ENCODE measurements at places on chromosomes 2 and 18. TPM values are rescaled to one million over a fixed set of nuclear protein-coding genes. Genes with fewer than 3 reads are reported as not detected.
A peak's percentile ranks its signal among the peaks of the same experiment; 100 is the strongest.

DNA sequence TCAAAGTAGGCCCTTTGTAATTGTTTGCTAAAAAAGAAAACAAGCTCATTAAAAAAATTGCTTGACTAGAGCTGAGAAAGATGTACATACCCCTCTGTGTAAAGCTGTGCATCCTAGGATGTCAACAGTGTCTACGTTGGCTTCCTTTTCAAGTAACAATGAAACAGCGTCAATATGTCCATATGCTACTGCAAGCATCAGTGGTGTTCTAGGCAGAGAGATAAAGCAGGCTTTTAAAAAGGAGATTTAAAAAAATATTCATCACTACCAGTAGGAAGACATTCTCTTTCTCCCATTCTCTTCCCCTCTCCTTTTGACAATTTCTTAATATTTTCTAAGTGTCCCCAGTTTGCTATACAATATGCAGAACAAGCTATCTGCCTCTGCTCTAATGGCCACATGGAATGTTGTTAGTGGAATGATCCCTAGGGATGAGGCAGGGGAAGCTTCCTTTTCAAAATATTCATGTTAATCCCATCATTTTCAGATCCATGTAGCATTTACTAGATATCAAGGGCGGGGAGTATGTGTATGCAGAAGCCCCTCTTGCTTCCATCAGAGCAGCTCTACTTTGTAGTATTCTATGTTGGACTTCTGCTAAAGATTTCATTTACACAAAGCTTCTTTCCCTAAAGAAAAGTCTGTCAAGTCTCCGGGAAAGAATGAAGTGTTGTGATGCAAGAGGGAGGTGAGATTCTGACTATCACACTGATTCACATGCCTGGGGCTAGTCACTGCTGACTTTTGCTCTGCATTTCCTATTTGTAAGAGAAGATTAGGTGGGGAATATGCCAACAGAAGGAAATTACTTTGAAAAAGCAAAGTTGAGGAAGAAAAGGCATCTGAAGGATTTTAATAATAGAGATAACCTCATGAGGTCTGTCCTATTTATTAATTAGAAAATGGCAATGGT is 81.5 kb upstream of the PGAP1 start:
- DNase-seq: no peak

- DNase-seq: no peak
Observed at GRCh38 chr2:163155279-163155883, 316.8 kb upstream of the KCNH7 start.

Gene ZC3H15
- 36.8 TPM for total RNA-seq

DNA sequence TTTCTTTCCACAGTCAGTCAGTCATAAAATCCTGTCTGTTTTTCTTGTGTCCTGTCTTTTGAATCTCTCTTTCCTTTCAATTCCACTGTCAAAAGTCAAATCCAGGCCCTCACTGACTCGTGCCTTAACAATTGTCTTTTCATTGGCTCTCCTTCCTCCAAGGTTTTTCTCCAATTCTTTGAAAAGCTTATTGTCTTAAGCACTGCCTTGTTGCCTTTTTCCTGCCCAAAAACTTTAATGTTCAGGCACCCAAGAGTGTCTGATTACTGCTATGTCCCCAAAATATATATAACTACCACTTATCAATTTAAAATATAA is 13.9 kb upstream of the SULT1C4 start:
- no peak for DNase-seq

GRCh38 chr2:42105330-42106256 is 57.8 kb downstream of the PKDCC start:
- peak; percentile 87 for DNase-seq

Gene ZNF407
- 14.1 TPM for total RNA-seq

- DNase-seq: no peak
Observed at GRCh38 chr18:23560186-23560585, 26.1 kb downstream of the NPC1 start.

DNA sequence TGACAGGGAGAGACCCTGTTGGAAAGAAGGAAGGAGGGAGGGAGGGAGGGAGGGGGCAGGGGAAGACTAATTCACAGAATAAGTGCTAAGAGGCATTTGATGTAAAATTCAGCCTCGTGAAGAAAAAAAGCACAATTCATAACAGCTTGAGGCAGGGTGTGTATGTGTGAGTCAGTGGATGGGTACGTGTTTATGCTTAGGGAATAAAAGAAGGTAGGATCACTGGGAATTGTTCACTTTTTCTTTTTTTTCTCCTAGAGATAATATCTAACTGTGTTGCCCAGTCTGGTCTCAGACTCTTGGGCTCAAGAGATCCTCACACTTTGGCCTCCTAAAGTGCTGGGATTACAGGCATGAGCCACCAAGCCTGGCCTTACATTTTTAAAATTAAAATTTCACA is 39.2 kb downstream of the WDR33 start:
- DNase-seq: no peak

DNA sequence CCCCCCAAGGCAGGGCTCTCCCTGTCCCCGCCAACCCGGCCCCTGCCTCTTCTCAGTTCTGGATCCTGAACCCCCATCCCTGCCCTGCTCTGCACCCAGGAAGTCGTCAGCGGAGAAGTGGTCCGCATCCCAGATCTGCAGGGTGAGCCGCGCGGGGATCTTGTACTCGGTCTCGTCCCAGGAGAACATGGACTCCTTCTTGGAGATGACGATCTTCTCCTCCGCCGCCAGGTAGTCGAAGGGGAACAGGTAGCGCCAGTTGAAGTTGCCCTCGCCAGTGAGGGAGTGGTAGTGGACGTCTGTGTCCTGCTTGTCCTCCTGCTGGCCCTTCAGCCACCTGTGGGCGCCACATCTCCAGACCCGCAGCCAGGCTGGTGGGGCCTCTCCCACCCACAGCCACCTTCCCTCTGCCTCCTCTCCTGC is 16.3 kb downstream of the OTOF start:
- DNase-seq: no peak

GRCh38 chr18:68177807-68178702 is 536.9 kb downstream of the TMX3 start:
- DNase-seq: no peak

GRCh38 chr2:105385731-105386540 is 12.9 kb downstream of the FHL2 start:
- DNase-seq: peak; percentile 29

Gene L3MBTL4
- 0.70 TPM for total RNA-seq

GRCh38 chr18:79007440-79007839 is 27.8 kb downstream of the SALL3 start:
- no peak for DNase-seq

DNA sequence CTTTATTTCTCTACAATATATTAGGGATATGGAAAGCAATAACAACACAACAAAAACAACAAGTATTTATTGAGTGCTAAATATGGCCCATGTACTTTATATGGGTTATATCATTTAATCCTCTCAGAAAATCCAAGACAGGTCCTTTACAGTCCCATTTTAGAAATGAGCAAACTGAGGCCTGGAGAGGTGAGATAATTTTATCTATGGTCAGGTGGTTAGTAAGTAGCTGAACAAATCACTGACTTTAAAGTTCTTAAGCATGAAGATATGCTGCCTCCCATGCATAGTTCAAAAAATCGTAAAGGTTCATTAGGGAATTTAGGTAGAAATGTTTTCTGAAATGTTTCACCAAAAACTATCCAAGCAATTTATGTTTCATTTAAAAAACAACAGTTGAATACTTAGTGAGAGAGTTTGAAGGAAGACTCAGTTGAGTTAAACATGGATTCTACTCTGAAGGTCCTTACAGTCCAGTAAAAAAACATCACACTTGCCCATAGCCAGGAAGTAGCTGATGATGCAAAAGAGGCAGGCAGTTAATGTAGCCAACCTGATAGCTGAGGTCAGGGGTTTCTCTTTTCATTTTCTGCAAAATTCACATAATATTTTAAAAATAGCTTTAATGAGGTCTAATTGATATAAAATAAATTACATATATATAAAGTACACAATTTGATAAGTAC is 7.6 kb upstream of the NFE2L2 start:
- DNase-seq: no peak

DNA sequence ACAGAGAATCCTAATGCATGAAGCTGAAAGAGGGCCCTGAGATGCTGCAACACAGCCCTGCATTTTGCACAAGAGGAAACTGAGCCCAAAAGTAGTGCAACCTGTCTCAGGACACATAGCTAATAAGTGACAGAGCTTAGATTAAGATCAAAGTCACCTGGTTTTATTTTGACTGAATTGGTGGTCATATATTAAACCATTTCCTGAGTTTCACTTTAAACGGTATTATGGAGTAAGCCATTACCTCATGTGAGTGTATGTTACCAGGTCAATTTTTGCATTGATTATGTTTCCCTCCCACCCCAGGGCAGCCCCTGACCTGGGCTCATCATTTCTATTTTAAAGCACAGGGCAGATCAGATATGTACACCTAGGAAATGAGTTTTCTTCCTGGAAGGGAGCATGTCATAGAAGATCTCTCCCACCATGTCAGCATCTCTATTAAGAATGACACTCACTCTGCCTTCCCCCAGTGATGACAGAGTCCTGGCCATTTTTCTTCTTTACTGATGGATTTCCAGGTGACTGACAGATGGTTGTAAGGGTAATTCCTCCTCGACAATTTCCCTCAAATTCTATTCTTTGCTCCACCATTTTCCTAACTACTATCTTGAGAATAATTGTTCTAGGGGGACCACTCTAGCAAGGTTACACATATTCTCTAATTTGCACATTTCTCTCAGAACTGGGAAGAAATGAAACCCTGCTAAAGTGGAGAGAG is 441.3 kb upstream of the SLC14A2 start:
- DNase-seq: no peak

GRCh38 chr2:240155048-240155744 is 14.7 kb upstream of the OTOS start:
- DNase-seq: no peak
